ENCODE measurements at places on chromosomes 12 and 14.

DNA sequence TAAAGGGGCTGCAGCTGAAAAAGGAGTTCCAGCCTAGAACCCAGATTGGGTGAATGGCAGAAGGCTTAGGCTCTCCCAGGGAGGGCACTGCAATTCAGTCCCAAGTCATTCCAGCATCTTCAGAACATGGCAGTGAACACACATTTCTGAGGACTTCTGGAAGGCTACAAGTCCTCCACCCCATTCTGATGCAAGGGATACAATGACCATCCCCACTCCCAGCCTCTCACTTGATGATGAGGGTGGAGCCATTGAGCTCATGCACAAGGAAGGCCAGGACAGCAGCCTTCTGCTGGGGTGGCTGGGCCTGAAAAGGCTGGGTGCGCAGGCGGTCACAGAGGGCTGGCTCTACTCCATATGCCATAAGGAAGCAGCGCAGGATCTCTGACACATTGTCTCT lies 25.8 kb downstream of the BAZ2A start:
- no peak for DNase-seq

DNA sequence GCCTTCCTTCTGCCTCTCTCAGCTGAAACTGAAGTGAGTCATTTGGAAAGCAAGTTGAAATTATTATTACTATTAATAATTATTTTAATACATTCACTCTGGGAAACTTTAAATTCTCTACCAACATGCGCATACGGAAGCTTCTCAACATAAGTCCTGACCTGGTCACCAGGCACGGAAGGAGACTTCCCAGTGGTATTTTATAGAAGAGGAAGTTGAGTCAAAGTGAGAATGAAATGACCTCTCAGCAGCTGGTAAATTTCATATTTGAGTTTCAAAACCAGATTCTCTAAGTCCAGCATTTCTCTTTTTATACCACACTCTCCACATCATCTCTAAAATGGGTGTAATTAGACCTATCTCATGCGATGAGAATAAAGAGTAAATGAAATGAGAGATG lies 747.4 kb downstream of the VRK1 start:
- peak; percentile 75 for DNase-seq

- no peak for DNase-seq
These were observed 26.2 kb downstream of the GALC start for GRCh38 chr14:87966816-87967215.

- no peak for DNase-seq
These were observed 88.1 kb upstream of the CCDC175 start for GRCh38 chr14:59664741-59665140.

DNA sequence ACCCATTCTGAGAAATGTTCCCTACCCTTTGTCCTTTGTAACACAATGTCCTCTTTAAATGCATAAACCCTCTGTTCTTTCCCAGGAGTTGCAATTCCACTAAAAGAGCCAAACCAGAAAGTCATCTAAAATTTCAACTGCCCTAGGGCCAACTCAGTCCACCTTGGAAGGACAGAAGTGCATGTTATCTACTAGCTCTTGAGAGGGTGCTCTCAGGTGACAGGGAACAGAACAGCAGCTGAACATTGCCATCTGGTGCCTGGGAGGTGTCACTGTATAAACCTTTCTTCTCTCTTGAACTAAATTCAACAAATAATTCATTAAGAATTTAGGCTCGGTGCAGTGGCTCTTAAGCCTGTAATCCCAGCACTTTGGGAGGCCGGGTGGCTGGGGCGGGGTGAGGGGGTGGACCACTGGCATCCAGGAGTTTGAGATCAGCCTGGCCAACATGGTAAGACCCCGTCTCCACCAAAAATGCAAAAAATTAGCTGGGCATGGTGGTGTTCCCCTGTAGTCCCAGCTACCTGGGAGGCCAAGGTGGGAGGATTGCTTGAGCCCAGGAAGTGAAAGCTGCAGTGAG lies 10.3 kb upstream of the FERMT2 start:
- DNase-seq, result peak; percentile 10

- DNase-seq, result no peak
These were observed 8.9 kb upstream of the LTA4H start for GRCh38 chr12:96044017-96044942.

- no peak for DNase-seq
These were observed 43.7 kb downstream of the DDX11 start for GRCh38 chr12:31117203-31118011.

DNA sequence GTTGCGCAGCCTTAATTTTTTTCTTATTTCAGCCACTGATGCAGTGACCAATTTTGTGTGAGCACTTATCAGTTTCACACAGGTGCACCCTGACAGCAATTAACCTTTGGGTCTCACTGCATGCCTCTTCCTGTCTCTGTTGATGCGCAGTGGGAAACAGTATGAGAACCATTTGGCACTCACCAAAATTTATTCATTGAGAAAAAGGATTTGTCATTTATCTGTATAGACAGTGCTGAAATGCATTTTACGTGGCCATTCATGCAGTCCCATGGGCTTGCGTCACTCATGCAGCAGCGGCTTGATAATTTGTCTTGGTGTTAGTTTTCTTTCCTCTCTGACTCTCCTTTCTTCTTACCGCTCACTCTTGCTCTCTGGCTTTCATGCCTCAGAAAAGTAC lies 157.5 kb downstream of the C12orf75 start:
- DNase-seq, result no peak

DNA sequence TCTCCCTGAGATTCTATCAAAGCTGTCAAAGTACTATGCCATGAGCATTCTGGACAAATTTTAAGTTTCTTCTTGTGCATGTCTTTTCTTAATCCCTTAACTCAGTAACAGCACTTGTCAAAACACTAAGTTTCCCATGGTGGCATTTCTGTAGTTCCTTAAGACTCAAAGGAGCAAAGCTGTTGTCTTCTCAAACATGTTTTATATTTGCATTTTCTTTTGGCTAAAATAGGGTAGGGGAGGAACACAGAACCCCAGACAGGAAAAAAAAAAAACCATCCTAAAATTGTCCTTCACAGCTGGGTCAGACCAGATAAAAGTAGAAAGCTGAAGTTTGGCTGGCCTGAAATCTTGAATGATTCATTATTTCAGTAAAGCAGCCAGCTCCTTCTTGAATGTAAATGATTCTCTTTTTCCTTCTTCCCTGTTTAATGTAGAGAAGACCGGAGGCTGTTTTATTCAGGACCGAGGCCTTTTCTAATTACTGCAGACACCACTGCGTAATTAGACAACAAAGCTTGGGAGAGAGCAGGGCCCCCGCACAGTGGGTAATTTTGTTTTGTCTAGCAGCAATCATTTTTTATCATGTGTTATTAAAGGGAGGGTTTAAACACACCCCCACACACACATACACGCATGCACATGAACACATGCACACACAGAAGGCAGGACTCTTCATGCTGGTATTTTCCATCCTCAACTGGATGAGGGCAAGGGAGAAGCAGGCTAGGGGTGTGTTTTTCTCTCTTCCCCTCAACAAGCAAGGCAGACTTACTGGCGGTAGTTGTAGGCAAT lies 51.0 kb downstream of the PAH start:
- DNase-seq, result no peak

DNA sequence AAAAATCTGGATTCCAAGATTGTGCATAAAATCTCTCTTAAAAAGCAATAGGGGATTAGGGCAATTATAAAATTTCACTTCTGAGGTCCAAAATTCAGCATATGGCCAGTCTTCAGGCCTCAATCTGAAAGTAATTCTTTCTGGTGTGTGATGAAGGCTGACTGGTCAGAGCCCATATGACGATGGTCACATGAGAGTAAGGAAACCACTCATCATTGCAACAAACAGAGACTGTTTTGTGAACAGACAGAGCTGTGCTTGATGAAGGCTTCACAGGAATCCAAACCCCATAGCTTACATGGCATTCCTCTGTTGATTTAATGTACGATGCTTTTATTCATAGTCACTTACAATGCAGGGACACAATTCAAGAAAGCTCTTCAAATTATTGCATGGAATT lies 238.1 kb downstream of the APAF1 start:
- DNase-seq, result no peak

GRCh38 chr12:30448038-30448437 lies 247.6 kb downstream of the IPO8 start:
- DNase-seq, result no peak

DNA sequence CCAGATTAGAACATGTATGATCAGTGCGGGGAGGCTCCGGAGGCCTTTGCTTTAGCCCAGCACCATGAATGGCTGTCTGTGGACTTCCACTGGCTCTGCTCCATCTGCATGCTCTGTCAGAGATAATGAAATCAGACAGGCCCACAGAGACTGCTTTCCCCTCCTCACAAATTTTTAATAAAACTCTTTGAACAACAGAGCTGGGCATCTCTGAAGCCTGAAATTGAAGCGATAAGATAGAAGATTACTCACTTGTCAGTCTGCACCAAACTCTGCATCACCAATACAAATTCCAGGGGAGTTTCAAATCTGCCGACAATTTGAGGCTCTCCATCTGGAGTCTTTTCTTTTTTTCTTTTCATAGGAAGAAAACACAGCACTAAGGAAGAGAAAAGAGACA lies 110.0 kb downstream of the DYRK2 start:
- no peak for DNase-seq
